ENCODE measurements at places on chromosomes 6 and 20.
A peak's percentile ranks its signal among the peaks of the same experiment; 100 is the strongest.

GRCh38 chr6:32744776-32745175 lies 3.6 kb downstream of the HLA-DQA2 start:
- DNase-seq = no peak

- no peak for DNase-seq
Observed at GRCh38 chr20:45945678-45946148, 11.2 kb downstream of the PCIF1 start.

- DNase-seq = no peak
Observed at GRCh38 chr6:35152067-35152707, 11.0 kb upstream of the TCP11 start.

DNA sequence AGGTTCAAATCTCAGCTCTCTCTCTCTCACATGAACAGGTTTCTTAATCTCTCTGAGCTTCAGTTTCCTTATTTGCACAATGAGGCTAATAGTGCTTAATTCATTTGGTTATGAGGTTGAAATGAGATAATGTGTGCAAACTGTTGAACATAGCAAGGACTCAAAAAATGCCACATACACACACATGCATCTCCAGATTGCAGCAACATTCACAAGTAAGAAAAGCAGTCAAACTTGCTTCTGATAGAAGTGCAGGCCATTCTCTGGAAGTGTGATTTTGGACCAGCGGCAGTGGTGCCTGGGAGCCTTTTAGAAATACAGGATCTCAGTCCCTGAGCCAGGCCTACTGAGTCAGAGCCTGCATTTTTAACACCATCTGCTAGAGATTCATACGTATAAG lies 25.7 kb downstream of the GSTA4 start:
- no peak for DNase-seq

DNA sequence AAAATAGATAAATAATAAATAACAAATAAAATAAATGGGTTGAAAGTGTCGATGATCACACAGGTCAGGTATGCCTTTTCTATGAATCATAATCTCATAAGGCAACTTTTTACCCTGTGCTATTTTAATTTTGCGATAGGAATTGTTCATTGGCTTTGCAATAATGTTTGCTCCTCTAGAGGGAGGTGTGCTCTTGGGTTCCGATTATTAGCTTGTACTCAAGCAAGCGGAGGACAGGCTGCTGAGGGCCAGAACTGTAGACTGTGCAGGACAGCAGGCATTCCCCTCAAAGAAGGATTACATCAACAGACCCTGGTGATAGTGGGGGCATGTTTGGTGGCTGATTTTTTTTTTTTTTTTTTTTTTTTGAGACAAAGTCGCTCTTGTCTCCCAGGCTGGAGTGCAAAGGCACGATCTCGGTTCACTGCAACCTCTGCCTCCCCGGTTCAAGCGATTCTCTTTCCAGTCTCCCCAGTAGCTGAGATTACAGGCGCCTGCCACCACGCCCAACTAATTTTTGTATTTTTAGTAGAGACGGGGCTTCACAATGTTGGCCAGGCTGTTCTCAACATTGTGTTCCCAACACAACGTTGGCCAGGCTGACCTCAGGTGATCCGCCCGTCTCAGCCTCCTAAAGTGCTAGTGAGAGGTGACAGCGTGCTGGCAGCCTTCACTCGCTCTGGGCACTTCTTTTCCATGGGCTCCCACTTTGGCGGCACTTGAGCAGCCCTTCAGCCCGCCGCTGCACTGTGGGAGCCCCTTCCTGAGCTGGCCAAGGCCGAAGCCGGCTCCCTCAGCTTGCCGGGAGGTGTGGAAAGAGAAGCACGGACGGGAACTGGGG lies 35.6 kb downstream of the RIOK1 start:
- peak; percentile 66 for DNase-seq

All from keratinocyte (primary cell).